IPS DF 19.7 (cell line): ENCODE measurements at places on chromosomes 11 and 22.

DNA sequence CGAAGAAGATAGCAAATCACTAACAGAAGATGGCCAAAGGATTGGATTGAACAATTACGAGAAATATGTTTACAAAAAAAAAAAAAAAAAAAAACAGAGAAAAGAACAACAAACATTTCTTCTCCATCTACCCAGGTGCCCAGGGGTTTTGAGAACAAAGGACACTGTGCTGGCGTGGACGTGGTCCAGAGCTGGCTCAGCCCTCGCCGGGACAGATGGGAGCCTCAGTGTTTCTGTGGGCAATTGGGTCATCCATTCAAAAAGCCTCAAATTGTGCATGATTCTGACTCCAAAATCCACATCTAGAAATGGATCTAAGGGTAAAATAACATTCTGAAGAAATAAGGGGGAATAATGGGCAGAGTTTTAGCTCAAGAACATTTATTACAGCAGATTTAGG lies 63.1 kb downstream of the DHCR7 start:
- no peak for DNase-seq

- DNase-seq: no peak
Observed at GRCh38 chr22:26585104-26585790, 4.7 kb downstream of the TPST2 start.

GRCh38 chr11:111571829-111572501 lies 30.3 kb upstream of the SIK2 start:
- no peak for DNase-seq

GRCh38 chr11:126810776-126811175 lies 189.8 kb downstream of the KIRREL3 start:
- no peak for DNase-seq

DNA sequence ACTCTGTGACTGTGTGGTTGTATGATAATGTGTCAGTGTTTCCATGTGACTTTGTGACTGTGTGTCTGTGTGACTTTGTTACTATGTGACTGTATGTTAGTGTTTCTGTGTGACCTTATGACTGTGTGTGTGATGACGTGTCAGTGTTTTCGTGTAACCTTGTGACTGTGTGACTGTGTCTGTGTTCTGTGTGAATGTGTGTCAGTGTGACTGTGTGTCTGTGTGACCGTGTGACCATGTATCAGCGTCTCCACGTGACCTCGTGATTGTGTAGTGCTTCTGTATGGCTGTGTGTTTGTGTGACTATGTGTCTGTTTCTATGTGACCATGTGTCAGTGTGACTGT lies 9.5 kb upstream of the PKNOX2 start:
- DNase-seq: no peak

DNA sequence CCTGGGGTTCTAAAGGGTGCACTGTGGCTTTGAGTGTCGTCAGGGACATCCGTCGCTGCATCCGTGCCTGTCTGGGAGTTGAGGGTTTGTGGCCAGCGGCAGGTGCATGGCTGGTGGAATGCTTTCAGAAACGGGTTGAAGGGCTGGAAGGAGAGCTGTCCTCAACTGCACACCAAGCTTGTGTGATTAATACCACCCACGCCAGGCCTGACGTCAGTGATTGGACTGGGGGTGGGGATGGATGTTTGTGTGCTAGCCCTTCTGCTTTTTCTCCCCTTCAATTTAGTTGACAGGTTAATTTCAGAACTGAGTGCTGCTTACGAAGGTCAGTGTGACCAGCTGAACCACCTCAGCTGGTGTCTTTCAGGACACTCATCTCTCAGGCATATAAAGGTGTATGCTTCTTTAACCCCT lies 3.2 kb upstream of the GAB2 start:
- DNase-seq: no peak

GRCh38 chr11:116533186-116533825 lies 239.5 kb downstream of the BUD13 start:
- DNase-seq: no peak

DNA sequence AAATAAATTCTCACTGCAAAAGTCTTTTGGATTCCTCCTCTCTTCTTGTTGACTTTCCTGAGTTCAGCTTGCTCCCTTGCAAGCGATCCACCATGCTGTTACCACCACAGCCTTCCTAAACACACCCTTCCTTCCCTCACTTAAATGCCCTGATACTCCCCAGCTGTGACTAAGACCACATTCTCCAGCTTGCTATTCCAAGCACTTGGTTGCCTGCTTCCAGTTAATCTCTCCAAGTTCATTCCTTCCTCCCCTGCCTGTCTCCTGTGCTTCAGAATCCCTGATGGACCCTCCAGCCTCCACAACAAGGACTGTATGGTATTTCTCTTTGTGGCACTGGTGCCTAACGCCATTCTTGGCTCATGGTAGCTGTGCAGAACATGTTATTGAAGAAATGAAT lies 603.9 kb upstream of the CADM1 start:
- DNase-seq: no peak

DNA sequence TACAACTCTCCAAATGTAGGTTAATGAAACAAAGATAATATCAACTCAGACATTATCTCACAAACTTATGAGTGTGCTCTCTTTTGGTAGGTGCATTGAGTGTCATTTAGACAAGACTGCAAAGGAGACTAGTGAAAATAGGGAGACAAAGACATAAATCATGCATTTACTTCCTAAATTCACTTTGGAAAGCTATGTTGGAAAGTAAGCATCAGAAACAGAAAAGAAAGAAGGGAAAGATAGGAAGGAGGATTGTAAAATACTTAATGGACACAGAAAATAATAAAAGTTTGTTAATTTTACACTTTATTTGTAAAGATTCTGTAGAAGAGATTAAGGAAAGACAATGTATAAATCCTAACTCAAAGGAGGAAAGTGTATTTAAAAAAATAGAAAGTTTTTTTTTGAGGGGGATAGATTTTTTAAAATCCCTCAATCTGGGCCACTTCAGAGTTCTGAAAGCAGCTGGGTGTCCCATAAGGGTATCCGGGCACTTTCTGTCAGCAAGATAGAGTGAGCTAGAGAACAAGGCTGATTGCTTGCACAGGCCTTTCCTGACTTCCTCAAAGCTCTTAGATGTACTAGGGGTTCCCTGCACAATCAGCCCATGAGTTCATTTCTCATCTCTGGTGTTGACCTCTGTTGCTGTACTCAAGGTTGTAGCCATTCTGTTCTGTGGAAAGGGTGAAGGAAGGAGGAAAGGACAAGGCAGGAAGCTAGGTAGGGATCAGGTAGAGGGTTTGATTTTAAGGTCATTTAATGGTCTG lies 22.4 kb upstream of the RDX start:
- DNase-seq: no peak

GRCh38 chr22:37082251-37082873 lies 27.2 kb downstream of the TMPRSS6 start:
- no peak for DNase-seq

GRCh38 chr22:32917577-32918354 lies 116.3 kb downstream of the TIMP3 start:
- no peak for DNase-seq

DNA sequence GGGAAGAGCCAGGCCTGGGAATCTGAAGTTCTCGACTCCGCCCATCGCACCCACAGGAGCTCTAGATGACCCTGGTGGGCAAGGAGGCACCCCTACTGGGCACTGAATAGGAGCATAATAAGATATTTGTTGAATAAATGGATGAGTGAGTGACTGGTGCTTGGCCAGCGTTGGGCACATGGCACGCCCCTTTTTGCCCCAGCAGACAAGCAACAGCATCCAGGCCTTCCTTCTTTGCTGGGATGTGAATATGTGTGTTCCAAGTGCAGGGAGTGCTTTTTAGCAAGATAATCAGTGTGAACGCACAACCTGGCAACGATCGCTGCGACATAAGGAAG lies 443 bp upstream of the CELF1 start:
- no peak for DNase-seq

DNA sequence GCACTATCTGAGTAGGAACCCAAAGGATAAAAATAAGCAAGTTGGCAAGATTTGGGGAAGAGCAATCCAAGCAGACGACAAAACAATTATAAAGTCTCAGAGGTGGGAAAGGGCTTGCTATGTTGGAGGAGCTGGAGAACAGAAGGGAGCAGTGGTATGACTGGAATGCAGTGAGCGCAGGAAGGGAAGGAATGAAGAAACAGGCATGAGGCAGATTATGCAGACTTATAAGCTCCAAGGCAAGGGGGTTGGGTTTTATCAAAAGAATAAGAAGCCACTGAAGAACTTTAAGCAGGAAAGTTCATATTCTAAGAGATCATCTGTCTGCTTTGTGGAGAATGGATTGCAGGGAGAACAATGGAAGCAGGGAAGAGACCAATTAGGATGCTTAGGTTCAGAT lies 31.7 kb downstream of the PGM2L1 start:
- DNase-seq: no peak

GRCh38 chr11:83895516-83895915 lies 609.3 kb upstream of the CCDC90B start:
- peak; percentile 2 for DNase-seq

- no peak for DNase-seq
Observed at GRCh38 chr22:47533961-47534803, 771.7 kb downstream of the TBC1D22A start.

DNA sequence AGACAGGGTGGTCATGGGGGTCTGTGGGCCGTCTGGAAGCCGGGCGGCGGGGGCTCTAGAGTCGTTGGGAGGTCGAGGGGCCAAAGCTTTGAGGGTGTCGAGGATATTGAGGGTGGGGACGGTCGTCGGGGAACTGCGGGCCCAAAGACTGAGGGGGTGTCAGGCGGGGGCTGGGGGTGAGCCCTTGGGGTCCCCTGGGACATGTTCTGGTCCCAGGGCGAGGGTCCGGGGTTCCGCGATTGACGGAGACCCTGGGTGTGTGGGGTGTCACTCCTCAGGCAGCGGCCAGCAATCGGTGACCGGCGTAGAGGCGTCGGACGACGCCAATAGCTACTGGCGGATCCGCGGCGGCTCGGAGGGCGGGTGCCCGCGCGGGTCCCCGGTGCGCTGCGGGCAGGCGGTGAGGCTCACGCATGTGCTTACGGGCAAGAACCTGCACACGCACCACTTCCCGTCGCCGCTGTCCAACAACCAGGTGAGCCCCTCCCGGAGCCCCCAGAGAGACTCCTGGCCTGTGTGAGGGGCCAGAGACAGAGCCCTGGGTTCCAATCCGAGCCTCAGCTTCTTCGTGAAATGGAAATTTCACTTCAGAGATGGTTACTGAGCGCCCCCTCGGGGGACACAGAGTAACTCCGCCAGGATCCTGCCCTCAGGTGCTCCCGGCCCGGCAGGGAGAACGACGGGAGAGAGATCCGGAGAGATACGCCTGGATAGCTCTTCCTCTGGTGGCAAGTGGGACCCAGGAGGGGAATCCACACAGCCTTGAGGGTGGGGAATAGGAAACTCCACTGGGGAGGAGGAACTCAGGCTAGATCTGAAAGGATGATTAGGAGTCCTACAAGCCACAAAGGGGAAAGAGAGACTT lies 714 bp downstream of the SDF2L1 start:
- no peak for DNase-seq

DNA sequence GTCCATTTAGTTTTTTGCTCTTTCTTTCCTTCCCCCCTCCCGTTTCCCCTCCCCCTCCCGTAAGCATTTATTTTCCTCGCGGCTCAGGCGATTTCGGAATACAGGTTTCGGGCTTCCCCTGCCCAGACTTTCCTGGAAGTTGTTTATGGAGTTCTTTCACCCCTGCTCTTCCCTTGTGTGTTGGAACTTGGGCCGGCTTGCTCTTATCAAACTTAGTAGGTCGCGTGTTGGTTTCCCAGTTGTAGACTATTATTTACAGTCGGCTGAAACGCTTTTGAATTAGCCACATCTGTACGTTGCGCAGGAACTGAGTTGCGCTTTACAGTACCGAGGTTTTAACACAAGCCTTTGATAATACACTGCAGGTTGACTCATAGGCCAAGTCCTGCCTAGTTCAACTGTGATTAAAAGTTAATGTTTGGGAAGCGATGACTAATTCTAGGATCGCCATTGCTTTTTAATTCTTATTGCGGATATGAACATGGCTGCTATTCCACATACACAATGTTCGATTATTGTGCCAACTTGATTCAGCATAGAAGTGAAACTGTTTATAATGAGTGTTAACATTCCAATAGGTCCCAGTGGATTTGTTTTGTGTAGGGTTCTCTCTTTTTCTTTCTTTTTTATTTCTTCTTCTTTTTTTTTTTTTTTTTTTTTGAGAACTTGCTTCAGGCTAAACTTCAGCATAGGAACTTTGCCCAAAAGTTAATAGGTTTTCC lies 1.7 kb downstream of the YAP1 start:
- no peak for DNase-seq

DNA sequence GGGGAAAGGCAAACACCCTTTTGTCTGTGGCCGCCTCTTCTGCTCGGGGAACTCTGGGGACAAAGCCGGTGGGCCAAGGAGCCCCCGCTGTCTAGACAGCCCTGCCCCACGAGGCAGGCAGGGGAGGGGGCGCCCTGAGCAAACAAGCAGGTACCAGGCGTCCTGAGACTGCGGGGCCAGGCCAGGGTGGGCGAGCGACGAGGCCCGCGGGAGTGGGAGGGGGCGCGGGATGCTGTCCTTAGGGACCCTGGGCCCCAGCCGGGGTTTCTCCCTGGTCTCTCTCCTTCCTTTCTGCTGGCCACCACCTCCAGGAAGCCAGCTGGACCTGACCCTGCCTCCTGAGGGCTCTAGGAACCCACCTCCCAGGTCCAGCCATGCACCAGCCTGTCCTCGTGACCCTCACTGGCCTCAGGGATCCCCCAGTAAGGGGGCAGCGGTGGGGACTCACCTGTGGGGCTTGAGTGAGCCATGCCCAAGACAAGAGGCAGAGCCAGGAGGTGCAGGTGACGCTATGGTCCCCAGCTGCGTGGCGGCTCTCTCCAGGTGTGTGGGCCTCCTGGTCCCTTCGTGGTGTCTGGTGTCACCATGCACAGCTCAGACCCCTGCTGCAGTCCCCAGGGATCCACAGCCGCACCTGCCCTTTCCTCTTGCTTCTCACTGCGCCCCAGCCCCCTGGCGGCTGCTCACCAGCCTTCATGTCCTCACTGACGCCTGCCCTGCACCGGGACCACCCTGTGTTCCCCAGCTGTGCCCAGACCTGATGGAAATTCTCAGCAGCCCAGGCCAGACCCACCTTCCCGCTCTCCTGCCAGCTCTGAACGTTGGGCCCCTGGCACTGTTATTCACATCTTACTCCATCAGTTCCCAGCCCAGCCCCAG lies 26.5 kb upstream of the MUC5AC start:
- no peak for DNase-seq

DNA sequence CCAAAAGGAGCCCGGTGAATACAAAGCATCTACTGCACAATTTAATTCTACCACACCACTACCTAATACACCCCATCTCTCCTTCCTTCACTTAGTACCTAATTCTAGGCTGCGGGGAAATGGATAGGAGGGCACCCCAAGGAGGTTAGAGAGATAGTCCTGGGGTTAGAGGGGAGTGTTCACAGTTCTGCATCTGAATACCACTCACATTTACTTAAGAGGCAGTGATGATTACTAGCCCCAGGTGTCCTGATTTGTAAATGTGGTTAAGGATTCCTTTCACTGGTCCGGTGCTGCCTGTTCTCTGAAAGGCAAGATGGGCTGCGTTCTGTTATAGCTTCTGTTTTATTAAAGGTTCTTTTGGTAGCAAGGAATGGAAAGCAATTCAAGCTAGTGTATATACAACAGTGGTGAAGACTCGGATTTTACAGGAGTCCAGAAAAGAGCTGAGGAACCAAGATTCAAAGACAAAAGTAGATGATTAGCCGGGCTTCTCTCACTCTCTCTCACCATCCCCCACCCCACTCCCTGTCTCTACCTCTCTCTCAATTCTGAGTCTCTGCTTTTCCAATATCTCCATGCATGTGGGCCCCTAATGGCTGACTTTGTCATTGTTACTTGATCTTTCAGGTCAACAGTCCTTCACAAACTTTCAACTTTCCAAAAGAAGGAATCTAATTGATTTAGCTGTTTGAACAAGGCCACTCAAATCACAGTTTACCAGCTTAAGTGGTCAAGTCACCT lies 8.7 kb upstream of the KCNA4 start:
- peak; percentile 84 for DNase-seq
